ENCODE measurements at places on chromosomes 2 and 18. TPM values are rescaled to one million over a fixed set of nuclear protein-coding genes. Genes with fewer than 3 reads are reported as not detected.

SRD5A2 gene
- total RNA-seq: not detected

QPCT gene
- total RNA-seq: 4.2 TPM

GRCh38 chr2:203585516-203585915, 50.4 kb upstream of the RAPH1 start:
- DNase-seq: no peak

GRCh38 chr2:43193652-43194120, 32.7 kb downstream of the ZFP36L2 start:
- DNase-seq: no peak

DNA sequence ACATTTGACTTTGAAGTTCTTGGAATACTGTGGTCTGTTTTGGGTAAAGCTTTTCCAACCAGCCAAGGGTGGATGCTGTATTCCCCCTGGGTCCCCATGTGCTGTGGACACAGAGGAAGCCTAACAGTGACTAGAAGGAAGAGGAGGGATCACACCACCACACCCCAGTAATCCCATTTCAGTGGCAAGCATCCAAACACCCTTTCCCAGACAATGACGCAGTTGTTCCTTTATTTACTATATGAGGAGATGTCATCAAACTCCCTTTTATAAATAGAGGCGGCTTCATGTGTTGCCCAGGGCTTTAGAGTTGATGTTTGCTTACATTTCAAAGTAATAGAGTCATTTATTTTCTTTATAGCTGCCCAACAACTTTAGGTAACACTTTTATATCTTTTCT, 959.4 kb upstream of the GYPC start:
- DNase-seq: no peak

GRCh38 chr2:42339191-42339912, 21.7 kb downstream of the COX7A2L start:
- no peak for DNase-seq

- no peak for DNase-seq
Measured at GRCh38 chr2:156653675-156654074, 217.5 kb downstream of the GPD2 start.

DNA sequence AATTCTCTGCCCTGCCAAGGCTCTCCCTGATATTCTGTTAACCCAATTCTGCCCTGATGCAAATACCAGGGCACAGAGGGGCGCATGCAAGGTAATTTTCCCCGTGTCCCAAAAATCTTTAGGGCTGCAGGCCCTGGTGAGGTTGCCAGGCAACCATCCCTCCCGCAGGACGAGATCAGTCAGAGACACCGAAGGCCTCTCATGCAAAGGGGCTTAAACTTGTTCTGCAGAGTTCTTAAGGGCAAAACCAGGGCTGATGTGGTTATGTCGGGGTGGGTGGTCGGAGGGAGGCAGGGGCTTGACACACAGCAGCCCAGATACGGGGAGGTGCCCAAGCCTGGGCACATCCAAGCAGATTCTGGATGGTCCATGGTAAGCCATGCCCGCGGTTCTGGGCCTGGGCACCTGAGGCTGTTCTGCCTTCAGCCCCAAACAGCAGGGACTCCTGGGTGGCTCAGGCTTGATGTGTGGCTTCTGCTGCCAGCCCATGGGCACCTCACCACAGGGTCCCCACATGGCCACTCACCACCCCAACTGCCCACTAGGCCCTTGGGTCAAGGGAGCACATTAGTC, 27.2 kb downstream of the STEAP3 start:
- no peak for DNase-seq

DNA sequence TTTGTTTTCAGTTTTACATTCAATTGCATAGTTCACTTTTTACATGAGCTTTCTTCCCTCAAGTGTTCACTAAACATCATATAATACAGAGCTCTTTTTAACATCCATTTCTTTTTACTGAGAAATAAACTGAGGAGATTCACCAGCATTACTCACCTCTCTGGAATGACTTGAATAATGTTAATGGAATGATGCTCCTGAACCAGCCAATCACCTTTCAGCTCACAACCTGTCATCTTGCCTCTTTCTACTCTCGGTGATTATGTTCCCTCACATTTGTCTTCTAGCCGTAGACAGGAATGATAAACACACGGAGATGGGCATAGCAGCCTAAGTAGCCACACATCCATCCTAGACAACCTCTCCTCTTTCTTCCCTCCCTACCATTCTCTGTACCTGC, 301.7 kb downstream of the PAX3 start:
- no peak for DNase-seq

GRCh38 chr2:57452634-57453033, 594.0 kb upstream of the VRK2 start:
- no peak for DNase-seq

- no peak for DNase-seq
Measured at GRCh38 chr2:22454826-22455485, 930.0 kb upstream of the KLHL29 start.

DNA sequence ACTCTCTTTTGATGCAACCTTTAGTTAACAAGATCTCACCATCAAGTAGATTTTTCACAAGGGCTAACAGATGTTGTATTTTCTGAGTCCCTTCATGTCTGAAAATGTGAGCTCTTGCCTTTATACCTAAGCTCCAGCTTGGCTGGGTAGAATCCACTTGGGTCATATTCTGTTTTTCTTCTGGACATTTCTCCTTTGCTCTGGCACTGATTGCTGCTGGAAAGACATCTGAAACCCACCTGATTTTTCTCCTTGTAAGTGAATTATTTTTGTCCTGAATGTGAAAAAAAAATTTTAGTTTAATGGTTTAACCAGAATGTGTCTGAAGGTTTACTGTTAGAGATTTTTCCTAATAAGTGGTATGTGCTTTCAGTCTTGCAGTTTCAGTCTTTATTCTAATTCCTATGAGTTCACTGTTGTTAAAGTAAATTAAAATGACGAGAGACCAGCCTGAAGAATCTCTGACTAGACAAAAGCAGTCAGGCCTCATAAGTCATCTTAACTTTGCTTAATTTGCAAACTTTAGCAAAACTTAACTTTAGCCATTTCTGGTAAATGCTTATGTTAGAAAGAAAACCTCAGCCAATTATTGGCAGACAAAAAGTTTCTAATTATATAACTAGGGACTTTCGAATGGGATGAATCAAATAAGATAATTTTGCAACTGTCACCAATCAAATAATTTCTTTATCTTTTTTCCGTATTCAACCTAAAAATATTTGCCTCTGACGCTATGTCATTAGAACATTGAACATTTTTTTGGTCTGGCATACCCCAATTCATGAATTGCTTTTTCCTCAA, 70.8 kb downstream of the ACAA2 start:
- DNase-seq: no peak

GRCh38 chr2:240630771-240631547, 5.7 kb downstream of the GPR35 start:
- no peak for DNase-seq

DNA sequence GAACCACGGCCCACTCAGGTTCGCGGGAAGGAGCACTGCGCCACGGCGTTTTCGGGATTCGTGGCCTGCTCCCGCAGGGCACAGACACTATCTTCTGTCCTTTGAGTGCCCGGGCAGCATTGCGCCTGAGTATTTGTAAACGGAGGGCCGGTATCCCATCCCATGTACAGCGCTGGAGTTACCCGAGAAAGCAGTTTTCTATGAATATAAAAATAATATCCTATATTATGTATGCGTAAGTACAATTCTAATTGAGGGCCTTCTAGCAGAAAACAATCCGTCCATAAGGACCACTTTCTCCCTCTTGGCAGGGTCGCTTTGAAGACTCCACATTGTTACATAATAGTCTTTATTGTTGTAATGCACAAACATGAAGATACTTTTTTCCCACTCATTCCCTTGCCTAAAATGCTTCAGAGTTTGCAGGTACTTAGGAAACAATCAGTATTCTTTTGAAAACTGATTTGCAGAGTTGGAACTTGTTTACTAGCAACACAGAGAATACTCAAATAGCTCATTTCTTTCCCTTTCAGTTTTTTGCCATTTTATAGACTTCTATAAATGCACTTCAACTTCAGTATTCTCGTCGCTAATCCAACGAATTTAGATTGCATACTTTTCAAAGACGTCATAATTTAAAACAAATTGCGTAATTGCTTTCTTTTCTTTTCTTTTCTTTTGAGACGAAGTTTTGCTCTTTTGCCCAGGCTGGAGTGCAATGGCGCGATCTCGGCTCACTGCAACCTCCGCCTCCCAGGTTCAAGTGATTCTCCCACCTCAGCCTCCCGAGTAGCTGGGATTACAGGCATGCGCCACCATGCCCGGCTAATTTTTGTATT, 1.0 kb upstream of the REV1 start:
- DNase-seq: no peak
